ENCODE measurements at places on chromosomes 11 and 22. TPM values are rescaled to one million over a fixed set of nuclear protein-coding genes. Genes with fewer than 3 reads are reported as not detected.
A peak's percentile ranks its signal among the peaks of the same experiment; 100 is the strongest.

DNA sequence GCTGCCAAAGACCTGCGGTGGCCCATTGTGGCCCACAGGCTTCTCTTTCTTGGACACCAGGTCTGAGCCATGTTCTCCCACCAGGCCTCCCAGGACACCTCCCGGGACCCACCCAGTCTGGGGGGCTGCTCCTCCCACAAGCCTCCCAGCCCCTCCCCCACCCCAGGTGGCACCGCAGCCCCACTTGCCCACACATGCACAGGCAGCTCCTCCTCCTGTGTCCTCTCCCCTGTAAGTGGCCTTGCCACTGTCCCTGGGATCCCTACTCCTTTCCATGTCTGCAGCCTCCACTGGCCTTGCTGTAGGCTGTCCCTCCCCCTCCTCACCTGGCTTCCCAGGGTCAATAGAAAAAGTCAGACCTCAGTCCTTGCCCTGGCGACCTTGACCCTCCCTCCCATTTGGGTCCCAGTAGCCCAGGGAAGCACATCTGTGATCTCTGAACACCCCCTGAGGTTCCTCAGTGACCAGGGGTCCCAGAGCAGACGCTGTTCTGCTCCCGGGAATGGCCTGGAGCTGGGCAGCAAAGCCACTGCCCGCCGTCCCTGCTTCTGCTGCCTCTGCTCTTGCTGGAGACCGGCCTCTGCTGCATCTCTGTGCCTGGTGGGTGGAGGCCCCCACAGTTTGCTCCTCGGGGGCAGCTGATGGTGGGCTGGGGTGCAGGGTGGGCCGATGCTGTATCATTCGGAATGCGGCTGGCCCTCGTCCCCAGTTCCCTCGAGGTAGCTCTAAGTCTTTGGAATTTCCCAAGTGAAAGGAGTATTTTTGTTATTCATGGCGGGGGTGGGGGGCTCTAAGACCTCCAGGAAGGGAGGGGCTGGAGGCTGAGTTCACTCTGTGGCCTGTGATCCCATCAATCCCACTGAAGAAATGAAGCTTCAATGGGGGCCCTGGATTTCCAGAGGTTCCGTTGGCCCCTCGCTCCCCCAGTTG is 43.6 kb downstream of the ARHGAP8 start:
- H3K4me3 ChIP-seq = no peak overlapping the region
- H3K27me3 ChIP-seq = no peaks in the 10 kb centered on the region
- no peaks in the 10 kb centered on the region for H3K36me3 ChIP-seq
- no peak for DNase-seq
- H3K27ac ChIP-seq = no peak overlapping the region

The OVCH2 gene
- total RNA-seq = not detected

DNA sequence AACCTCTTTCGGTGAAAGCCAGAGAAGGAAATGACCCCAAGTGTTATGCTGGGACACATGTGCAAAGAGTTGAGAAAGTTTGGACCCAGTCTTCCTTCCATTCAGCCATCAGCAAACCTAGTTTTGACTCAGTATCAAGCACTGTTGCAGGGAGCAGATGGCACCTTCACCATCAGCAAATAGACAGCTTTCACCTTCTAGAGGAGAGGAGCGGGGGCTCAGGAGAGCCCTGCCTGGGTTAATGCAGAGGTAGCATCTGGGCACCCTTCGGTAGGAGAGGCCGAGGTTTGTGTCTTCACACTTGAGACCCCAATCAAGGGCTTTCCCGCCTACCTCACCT is 16.2 kb upstream of the MFRP start:
- no peak for DNase-seq
- no peaks in the 10 kb centered on the region for H3K36me3 ChIP-seq
- no peak overlapping the region for H3K27ac ChIP-seq
- H3K27me3 ChIP-seq = peaks cover 30% of the 10 kb centered on the region
- H3K4me3 ChIP-seq = no peak overlapping the region

The MS4A3 gene
- total RNA-seq = not detected

- no peak overlapping the region for H3K27ac ChIP-seq
- H3K4me3 ChIP-seq = no peak overlapping the region
- H3K27me3 ChIP-seq = no peaks in the 10 kb centered on the region
- no peak for DNase-seq
- no peaks in the 10 kb centered on the region for H3K36me3 ChIP-seq
- H3K4me1 ChIP-seq = peaks cover 9% of the 10 kb centered on the region
Observed at GRCh38 chr22:40714499-40715337, 35.4 kb downstream of the MCHR1 start.

DNA sequence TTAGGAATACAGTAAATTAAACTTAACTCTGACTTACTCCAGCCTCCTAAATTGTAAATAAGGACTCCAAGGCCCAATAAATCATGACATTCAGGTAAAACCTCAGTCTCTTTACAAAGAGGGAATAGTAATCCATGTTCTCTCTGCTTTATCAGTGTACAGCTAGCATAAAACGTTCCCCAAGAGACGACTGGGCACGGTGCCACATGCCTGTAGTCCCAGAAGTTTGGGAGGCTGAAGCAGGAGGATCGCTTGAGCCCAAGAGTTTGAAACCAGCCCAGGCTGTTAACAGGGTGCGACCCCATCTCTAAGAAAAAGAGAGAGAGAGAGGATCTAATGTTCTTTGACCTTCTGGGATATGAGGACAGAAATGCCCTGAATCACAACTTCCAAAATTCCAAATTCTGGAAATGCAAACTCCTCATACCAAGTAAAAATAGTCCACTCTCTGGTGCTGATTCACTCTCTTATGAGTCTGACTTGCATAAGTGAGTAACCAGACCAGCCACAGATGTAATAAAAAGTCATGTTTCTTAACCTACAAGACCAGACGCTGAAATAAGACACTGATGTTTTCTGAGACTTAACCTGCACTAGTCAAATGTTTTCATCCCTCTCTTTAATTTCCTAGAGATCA is 25.5 kb downstream of the NNMT start:
- H3K4me3 ChIP-seq = no peak overlapping the region
- no peaks in the 10 kb centered on the region for H3K27me3 ChIP-seq
- H3K36me3 ChIP-seq = no peaks in the 10 kb centered on the region
- peaks cover 23% of the 10 kb centered on the region for H3K4me1 ChIP-seq
- H3K27ac ChIP-seq = no peak overlapping the region

GRCh38 chr11:94472916-94473799 is 20.5 kb downstream of the MRE11 start:
- no peaks in the 10 kb centered on the region for H3K36me3 ChIP-seq
- DNase-seq = no peak
- H3K27me3 ChIP-seq = no peaks in the 10 kb centered on the region
- peak overlapping the region; percentile 13 for H3K4me3 ChIP-seq
- H3K4me1 ChIP-seq = peaks cover 8% of the 10 kb centered on the region

The OR5B21 gene
- total RNA-seq = 0.42 TPM
